ENCODE measurements at places on chromosomes 5 and 9.
A peak's percentile ranks its signal among the peaks of the same experiment; 100 is the strongest.

DNA sequence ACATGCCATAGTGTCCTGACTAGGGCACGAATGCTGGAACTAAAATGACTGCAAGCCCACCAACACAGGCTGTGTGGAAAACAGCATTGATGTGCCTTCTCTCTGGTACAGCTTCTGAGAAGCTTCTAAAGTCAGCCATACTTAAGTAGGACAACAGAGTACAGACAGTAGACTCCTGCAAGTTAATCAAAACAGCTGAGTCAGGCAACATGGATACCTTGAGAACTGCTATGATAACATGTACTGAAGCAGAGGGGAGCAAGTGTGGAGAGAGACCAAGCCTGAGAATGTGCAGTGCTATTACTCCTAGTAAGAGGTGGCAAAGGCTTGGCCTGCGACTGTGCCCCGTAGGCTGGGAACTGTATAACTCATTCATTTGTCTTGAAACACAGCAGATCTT is 2.5 kb downstream of the ISCA1 start:
- DNase-seq, result no peak

GRCh38 chr5:12625667-12626263 is 721.5 kb upstream of the CTNND2 start:
- DNase-seq, result no peak

- peak; percentile 12 for DNase-seq
Observed at GRCh38 chr9:73200694-73201452, 49.2 kb downstream of the ANXA1 start.

- DNase-seq, result no peak
Observed at GRCh38 chr9:109411798-109412352, 86.2 kb downstream of the PTPN3 start.

- no peak for DNase-seq
Observed at GRCh38 chr5:108148715-108149139, 233.2 kb downstream of the FBXL17 start.

DNA sequence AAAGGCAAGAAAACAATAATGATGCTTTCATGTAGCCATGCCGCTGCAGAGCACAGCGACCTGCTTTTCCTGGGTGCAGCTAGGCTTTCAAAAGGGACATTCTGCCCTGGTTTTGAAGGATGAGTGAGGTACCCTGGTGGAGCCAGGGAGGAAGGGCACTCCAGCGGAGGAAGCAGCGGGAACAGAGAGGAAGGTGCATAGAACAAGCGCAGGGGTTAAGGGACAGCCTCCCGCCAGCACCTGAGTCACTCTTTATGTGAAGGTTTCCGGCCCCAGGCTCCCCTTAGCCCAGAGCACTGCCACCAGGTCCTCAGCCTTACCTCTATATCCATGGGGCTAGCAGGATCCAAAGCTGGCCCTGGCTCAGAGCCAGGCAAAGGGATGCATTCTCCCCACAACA is 221.1 kb downstream of the CDK5RAP2 start:
- no peak for DNase-seq

- DNase-seq, result no peak
Observed at GRCh38 chr5:59276917-59277372, 616.6 kb downstream of the PDE4D start.

- DNase-seq, result peak; percentile 57
Observed at GRCh38 chr5:136082390-136083193, 50.1 kb upstream of the SMAD5 start.

DNA sequence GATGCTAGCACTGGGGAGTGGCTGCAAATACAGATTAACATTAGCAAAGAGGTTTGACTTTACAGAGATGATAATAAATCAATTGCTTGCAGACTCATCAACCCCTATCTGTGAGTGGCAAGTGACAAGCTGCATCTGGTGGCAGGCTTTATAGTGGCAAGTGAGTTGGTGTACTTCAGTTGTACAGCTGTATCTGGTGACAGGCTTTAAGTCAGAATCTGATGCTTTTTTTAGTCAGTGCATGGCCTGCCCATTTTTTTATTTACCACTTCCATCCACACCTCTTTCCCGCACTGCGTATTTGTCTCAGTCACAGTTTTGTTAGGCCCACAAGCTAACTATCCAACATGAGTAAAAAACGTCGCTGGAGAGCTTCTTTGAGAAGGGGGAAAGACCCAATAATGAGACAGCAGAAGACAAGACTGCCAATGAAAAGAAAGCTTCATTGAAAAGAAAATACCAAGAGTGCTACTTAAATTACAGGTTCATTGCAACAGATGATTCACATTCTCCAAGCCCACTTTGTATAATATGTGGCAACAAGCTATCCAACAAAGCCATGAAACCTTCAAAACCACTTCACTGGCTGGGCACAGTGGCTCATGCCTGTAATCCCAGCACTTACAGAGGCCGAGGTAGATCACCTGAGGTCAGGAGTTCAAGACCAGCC is 23.1 kb downstream of the ANP32B start:
- no peak for DNase-seq

GRCh38 chr9:1939926-1940368 is 75.2 kb upstream of the SMARCA2 start:
- peak; percentile 33 for DNase-seq

DNA sequence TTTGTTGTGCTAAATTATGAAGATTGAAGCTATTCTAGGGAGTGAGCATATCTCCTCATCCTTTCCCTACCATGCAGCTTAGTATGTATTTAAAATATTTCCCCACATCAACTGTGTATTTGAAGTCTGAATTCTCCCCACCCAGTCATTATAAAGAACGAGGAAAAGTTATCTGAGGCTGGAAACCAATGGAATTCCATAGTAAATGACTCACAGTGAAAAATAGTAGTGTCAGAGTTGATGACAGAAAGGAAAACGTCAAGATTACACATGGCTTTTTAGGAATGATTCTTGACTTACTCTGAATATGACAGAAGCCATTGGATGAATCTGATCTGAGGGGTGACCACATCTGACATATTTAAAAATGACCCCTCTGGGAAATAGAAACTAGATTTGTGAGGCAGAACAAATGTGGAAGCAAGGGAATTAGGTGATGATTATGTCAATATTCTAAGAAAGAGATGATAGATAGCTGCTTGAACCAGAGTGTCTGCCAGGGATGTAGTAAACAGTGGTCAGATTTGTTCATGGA is 1768.9 kb upstream of the CDH9 start:
- DNase-seq, result no peak

DNA sequence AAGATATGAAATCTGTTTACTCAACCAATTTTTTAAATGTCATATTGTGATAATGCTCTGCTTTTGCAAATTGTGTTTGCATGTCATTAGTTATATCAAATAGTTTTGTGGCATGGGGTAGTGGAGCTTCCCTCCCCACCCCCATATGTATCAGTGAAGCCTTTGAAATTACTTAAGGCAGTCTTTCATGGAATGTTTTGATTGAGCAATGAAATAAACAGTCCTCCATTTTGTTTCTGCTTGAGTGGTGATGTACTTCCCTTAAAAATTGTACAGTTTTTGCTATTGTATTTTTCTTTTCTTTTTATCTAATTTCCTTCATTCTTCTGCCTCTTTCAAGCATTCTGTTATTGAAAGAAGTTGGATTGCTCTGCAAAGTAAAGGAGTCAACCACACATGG is 3.5 kb downstream of the SOWAHA start:
- no peak for DNase-seq

DNA sequence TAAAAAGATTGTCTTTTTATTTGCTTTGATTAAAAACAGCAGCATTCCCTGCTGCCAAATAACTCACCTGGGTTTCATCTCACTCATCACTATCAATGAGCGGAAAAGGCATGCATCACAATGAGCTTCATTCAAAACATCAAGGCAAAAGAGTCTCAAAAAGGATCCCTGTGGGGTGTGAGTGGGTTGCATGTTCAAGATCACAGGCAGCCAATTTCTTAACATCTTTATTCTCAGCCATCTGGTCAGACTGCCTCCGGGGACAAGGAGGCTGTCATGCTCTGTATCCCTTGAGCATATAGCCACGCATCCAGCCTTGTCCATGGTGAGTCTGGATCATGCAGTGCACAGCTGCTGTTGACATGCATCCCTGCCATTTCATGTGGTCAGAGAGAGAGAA is 117.1 kb downstream of the ICE1 start:
- DNase-seq, result no peak

DNA sequence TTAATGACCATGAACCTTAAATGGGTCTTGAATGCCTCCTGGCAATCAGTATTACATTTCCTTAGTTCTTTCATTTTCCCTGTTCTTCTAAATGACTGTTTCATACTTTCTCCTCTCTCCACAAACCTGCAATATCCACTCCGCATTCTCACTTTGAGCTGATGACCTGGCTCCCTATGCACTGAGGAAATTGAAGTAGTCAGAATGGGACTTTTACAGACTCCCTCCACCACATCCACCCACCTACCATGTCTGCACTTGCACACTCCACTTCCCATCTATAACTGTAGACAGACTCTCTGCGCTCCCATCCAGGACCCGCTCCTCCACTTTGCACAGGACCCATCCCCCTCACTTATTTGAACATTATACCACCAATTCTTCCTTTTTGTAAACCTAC is 36.2 kb upstream of the GZMA start:
- DNase-seq, result no peak

DNA sequence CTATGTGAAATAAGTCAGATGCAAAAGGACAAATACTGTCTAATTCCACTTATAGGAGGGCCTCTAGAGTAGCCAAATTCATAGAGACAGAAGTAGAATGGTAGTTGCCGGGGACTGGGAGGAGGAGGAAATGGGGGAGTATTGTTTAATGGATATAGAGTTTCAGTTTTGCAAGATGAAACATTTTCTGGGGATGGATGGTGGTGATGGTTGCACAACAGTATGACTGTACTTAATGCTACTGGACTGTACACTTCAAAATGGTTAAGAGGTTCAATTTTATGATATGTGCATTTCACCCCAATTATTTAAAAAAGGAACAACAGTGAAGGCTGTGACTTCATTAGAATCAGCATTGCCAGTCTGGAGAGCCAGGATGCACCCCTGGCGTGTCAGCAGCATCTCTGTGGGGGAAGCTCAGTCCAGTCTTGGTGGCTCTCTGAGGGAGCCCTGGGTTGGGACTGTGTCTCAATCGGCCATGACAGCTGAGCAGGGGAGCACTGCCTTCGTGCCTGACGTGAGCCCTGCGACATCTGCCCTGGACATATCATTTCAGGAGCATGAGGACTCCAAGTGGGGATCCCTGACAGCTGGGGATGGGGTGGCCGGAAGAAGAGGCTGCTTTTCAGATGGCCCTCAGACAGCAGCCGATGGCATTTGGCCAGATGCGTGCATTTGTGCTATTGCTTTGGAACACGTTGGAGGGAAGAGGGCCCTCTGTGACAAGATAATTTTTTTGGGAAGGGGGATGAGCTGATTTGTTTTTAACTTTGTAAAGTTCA is 130.8 kb upstream of the STC2 start:
- no peak for DNase-seq

GRCh38 chr9:2618289-2618688 is 3.3 kb upstream of the VLDLR start:
- no peak for DNase-seq

- DNase-seq, result no peak
Observed at GRCh38 chr9:6922124-6922676, 164.4 kb downstream of the KDM4C start.

DNA sequence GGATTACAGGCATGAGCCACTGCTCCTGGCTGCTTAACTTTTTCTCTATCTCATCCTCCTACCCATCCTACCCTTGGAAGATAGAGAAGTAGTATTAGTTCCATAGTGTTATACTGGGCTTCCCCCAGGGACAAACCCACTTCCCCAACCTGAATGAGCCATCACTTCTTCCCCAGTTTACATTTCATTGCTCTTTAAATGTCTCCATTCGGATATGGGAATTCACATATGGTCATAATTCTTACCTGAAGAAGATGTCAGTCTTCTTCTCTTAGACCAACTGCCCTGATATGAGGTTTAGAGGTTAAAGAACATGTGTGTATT is 1.9 kb downstream of the CD274 start:
- DNase-seq, result no peak

DNA sequence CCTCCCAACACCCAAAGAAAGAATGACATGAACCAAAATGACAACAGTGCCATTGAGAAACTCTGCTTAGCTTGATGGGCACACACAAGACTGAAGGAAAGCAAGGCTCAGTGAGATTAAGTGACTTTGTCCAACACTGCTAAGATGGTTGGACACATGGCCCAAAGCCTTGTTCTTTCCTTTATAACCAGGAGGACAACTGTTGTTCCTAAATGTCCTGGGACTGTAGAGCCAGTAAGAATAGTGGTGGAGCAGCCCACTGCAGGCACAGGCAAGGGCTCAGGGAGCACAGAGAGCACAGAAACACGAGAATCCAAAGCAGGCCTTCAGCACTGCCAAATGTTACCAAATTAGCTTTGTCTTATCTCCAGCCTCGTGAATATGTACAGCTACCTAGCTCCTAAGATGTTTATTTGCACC is 3.9 kb downstream of the ACTL7A start:
- no peak for DNase-seq

- no peak for DNase-seq
Observed at GRCh38 chr9:14532456-14533115, 160.6 kb downstream of the ZDHHC21 start.

DNA sequence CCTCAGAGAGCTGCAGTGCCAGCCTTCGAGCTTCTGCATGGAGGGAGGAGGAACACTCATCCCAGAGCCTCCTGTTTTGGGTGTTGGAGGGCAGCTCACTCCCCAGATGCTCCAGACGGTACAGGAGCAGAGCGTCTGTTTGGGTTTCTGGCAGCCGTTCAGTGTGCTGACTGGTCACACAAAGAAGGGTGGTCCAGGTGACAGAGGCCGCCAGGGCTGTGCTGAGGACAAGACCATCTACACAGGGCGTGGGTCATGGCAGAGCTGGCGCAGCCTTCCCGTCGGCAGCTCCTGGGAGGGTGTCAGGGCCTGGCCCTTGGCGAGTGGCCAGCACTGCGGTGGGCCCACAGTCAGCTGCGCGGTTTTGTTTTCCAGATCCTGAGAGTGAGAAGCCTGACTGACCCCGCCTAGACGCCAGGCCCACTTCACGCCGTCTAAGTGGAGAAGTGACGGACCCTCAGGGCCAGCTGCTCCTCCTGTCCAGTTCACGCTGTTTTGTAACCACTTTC is 131.4 kb upstream of the FAM120A start:
- no peak for DNase-seq

DNA sequence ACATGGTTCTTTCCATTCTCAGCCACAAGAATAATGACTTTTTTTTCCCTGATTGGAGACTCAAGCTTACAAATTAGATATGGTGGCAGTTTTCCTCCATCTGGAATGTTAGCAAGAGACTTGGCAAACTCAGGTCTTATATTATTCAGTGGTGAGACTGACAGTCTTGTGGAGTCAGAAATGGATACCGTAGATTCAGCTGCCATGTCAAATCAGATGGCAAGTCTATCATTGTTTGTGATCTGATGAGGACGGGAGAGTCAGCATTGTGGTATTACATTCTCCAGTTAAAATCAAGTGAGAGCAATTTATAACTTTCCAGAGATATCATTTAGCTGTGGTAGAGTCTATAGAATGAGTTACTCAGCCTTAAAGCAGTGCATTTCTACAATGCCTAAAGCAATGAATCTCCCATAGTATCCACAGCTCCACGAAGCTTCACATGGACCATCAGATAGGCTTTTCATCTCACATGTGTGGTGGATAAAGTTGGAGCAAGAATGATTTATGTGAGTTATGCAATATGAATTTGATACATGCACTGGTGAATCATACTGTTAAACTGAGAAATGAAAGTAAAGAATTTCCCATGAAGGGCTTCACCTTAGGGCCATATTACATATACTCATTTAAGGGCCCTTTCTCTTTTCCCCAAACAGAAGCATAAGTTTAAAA is 430.6 kb downstream of the ZNF608 start:
- DNase-seq, result no peak

GRCh38 chr9:751137-752051 is 90.1 kb upstream of the DMRT1 start:
- DNase-seq, result no peak

Measured in CD4-positive, alpha-beta T cell treated with Interleukin-15 for 4 hours (primary cell).